ENCODE measurements at places on chromosomes 6 and 20.
A peak's percentile ranks its signal among the peaks of the same experiment; 100 is the strongest.

- H3K27me3 ChIP-seq = peaks cover 7% of the 10 kb centered on the region
- no peak for DNase-seq
- peaks cover 13% of the 10 kb centered on the region for H3K4me1 ChIP-seq
- H3K4me3 ChIP-seq = no peak overlapping the region
- peaks cover 5% of the 10 kb centered on the region for H3K36me3 ChIP-seq
Observed at GRCh38 chr6:170006900-170007467, 255.6 kb downstream of the ERMARD start.

- peaks cover 10% of the 10 kb centered on the region for H3K27me3 ChIP-seq
- no peaks in the 10 kb centered on the region for H3K36me3 ChIP-seq
- DNase-seq = no peak
- H3K4me3 ChIP-seq = peak overlapping the region; percentile 95
Observed at GRCh38 chr6:63634630-63635029, 972 bp upstream of the PHF3 start.

DNA sequence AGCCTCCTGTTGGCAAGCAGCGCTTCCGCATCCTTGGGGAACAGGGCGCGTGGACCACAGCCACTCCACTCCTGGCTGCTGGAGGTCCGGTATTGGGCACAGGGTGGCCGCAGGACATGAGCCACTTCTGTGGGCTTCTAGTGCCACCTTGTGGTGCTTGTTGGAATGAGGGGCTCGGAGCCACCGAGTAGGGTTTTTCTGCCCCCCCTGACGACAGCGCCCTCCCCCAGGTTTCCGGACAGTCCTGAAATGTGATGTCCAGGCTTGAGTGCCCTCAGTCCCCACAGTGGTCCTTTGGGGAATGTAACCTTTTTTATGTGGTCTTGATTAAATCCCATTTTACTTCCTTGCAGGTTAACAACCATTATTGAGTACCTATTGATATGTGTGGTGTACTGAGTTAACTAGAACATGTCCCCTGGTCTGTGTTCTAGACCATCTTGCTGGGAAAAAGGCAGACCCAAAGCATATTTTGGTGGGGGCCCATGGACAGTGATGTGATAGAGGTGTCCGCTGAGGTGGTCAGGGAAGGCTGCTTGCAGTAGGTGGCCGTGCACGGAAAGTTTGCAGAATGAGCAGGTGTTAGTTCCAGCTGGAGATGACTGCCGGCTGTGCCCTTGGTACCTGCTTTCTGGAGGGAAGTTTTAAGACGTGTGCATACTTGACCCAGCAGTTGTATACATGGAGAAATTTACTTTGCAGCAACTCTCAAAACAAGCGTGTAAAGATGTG lies 70.0 kb downstream of the PTPN1 start:
- peaks cover 32% of the 10 kb centered on the region for H3K36me3 ChIP-seq
- H3K27me3 ChIP-seq = no peaks in the 10 kb centered on the region
- no peaks in the 10 kb centered on the region for H3K4me1 ChIP-seq
- H3K4me3 ChIP-seq = no peak overlapping the region

- DNase-seq = no peak
- peaks cover 6% of the 10 kb centered on the region for H3K4me1 ChIP-seq
- peak overlapping the region; percentile 53 for H3K27ac ChIP-seq
- H3K36me3 ChIP-seq = no peaks in the 10 kb centered on the region
- H3K4me3 ChIP-seq = no peak overlapping the region
Observed at GRCh38 chr6:81063891-81064290, 688.6 kb downstream of the TENT5A start.

GRCh38 chr6:42417641-42418112 lies 34.0 kb downstream of the TRERF1 start:
- DNase-seq = no peak
- no peak overlapping the region for H3K27ac ChIP-seq
- H3K4me3 ChIP-seq = no peak overlapping the region

GRCh38 chr20:44133424-44133823 lies 53.6 kb downstream of the JPH2 start:
- peaks cover 18% of the 10 kb centered on the region for H3K4me1 ChIP-seq
- H3K27ac ChIP-seq = no peak overlapping the region
- no peaks in the 10 kb centered on the region for H3K27me3 ChIP-seq
- no peak overlapping the region for H3K4me3 ChIP-seq
- DNase-seq = no peak

DNA sequence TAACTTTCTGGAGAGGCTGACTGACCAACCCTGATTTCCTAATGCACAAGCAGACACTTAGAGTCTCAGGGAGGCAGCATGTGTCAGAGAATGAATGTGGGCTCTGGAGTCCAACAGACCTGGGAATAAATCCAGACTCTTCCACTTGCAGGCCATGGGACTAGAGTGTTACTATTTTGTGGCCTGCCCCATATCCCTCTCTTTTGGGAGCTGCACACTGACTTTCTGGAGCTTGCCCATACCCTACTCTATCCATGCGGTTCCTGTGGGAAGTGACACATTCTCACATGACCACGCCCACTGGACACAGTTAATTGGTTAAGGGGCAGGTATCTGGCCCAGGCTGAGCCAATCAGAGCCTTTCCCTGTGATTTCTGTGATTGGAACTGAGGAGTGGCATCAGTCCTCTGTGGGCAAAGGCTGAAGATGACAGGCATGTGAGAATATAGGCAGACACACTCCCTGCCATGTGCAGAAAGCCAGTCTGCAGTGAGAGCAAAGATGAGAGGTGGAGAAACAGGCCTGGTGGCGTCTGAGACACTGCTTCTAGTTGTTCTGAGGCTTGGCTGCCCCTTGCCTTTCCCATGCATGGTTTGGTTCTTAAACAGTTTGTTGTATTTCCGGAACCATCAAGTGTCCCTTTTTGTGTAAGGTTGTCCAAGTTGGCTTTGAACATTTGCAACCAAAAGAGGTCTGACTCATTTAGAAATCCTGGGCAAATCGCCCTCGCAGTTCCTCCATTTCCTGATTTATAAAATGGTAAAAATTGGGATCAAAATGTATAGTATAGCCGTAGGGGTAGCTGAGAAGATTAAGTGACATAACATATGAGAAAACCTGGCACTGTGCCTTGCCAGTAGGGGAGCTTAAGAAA lies 125.6 kb downstream of the CDC5L start:
- H3K27ac ChIP-seq = no peak overlapping the region
- H3K4me1 ChIP-seq = no peaks in the 10 kb centered on the region

GRCh38 chr6:55474382-55474781 lies 104.6 kb downstream of the HMGCLL1 start:
- no peak overlapping the region for H3K4me3 ChIP-seq
- no peaks in the 10 kb centered on the region for H3K27me3 ChIP-seq
- peaks cover 10% of the 10 kb centered on the region for H3K36me3 ChIP-seq
- no peaks in the 10 kb centered on the region for H3K4me1 ChIP-seq
- no peak overlapping the region for H3K27ac ChIP-seq
- no peak for DNase-seq
